ENCODE measurements at places on chromosomes 7 and 10. TPM values are rescaled to one million over a fixed set of nuclear protein-coding genes. Genes with fewer than 3 reads are reported as not detected.

TDRD1 gene
- total RNA-seq, result not detected

OR2A7 gene
- total RNA-seq, result not detected

COL13A1 gene
- total RNA-seq, result 0.20 TPM

NPSR1 gene
- not detected for total RNA-seq

PKD2L1 gene
- total RNA-seq, result not detected

MRC1 gene
- 0.14 TPM for total RNA-seq

KIAA1217 gene
- 4.7 TPM for total RNA-seq

HYAL4 gene
- total RNA-seq, result not detected

LIPK gene
- not detected for total RNA-seq

PSD gene
- total RNA-seq, result 0.32 TPM

ASB10 gene
- not detected for total RNA-seq

SCIN gene
- not detected for total RNA-seq

DLG5 gene
- 14.6 TPM for total RNA-seq

OAT gene
- 71.9 TPM for total RNA-seq

EXOSC1 gene
- 96.3 TPM for total RNA-seq

PLAU gene
- 9.5 TPM for total RNA-seq

DRGX gene
- total RNA-seq, result not detected

PRSS58 gene
- not detected for total RNA-seq

BAMBI gene
- 4.0 TPM for total RNA-seq

PPP1R9A gene
- 3.6 TPM for total RNA-seq

GDF2 gene
- not detected for total RNA-seq

SLC18A3 gene
- not detected for total RNA-seq

ATG9B gene
- total RNA-seq, result 0.25 TPM

APBB1IP gene
- not detected for total RNA-seq

GPR141 gene
- not detected for total RNA-seq

CYP2C19 gene
- not detected for total RNA-seq

GRID2IP gene
- not detected for total RNA-seq

CNNM2 gene
- total RNA-seq, result 4.2 TPM

PLOD3 gene
- total RNA-seq, result 130 TPM

C10orf53 gene
- total RNA-seq, result not detected

ARHGAP22 gene
- 3.0 TPM for total RNA-seq

FEZF1 gene
- 0.17 TPM for total RNA-seq

AVL9 gene
- total RNA-seq, result 56.9 TPM

FAM25C gene
- not detected for total RNA-seq

PTF1A gene
- not detected for total RNA-seq

THSD7A gene
- 5.7 TPM for total RNA-seq

ZNF425 gene
- total RNA-seq, result 0.87 TPM

EIF4EBP2 gene
- 24.4 TPM for total RNA-seq

NPC1L1 gene
- total RNA-seq, result 0.09 TPM

All from NCI-H460 (cell line).